ENCODE measurements at places on chromosomes 1 and 21.

DNA sequence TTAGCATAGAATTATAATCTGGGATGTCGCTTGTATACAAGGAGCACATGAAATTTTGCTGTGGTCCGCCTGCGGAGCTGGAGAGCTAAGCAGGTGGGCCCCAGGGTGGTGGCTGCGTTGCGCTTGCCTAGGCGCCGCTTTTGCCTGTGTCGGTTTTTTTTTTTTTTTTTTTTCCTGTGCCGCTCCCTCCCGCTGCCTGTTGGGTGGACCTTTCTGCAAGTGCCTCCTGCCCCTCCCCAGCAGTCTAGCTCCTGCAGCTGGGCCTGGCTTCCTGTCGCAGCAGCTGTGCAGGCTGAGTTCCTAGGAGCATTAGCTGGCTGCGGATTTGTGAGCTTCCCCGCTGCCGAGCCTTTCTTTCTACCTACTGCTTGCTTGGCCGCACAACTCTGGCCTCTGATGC lies 20.6 kb downstream of the PYHIN1 start:
- DNase-seq: no peak

- DNase-seq: no peak
Measured at GRCh38 chr1:167898578-167899222, 15.2 kb downstream of the ADCY10 start.

DNA sequence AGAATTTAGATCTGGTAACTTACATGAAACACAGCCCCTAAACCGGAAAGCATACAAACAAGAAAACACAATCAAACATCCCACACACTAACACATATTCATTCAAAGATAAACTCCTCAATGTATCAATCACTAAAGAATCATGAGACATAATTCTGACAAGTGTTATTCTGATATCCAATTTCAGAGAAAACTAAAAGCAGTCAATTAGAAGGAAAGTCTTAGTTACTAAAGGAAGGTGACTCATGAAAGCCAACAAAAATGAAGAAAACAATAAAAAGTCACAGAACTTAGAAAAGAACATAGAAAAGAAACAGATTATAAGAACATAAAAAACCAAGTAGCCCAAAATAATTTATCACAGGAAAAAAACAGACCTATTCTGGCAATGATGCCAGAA lies 57.2 kb downstream of the ZZZ3 start:
- no peak for DNase-seq

DNA sequence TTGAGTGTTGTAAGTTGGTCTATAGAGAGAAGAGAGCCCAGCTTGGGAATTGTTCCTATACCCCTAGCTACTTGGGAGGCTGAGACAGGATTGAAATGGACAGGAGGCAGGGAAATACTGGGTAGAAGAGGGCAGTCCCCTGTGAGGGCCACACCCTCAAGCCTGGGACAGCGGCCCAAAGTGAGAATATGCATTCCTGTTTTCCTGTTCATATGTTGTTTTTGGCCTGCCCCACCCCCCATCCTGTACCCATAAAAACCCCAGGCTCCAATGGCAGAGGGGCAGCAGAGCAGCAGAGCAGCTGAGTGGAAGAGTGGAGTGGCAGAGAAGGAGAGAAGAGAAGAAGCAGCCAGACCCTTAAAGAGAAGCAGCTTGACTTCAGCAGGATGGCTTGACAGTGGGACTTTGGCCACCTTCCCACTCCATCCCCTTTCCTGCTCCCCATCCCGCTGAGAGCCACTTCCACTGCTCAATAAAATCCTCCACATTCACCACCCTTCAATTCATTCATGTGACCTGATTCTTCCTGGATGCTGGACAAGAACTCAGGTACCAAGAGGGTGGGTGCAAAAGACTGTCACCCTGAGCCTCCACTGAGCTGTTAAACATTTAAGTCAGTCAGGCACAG lies 70.6 kb upstream of the PUM1 start:
- DNase-seq: no peak

DNA sequence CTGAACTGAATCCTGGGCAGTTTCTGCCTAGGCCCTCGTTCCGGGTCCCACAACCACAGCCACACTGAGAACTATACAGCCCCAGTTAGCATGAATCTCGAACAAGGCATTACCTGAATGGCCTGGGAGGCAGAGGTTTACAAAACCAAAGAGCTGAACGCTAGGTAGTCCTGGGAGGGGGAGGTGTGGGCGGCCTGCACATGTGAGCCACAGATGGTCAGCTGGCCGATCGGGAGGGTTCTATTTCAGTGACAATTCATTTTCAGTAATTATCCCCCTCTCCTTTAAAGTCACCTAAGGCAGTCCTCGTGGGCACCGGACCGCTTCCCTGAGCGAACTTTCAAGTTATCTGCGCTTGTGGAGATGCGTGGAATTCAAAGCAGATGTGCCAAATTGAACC lies 111.9 kb downstream of the GLIS1 start:
- DNase-seq: no peak

DNA sequence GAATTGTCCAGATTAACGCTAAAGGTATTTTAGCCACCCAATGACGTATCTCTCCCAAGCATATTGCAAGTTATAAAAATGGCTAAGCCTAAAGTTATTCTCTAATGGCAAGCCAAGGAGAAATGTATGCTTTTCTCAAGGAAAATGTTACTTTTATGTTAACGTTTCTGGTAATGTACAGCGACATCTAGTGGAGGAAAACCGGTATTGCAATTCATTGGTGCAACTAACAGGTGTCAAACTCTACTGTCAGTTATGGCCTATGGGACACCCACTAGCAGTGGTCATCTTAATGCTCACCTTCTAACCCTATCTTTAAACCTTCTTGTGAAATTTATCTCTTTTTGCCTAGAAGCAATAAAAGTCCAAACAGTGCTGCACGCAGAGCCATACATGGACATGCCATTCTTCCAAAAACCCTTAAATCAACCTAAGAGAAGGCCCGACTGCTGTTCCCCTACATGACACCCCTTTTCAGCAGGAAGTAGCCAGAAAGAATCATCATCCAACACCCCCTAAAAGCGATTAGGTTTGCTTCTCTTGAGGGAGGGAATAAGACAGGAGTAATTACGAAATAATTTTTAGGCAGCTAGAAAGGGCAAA lies 68.7 kb upstream of the LRIF1 start:
- DNase-seq: no peak

DNA sequence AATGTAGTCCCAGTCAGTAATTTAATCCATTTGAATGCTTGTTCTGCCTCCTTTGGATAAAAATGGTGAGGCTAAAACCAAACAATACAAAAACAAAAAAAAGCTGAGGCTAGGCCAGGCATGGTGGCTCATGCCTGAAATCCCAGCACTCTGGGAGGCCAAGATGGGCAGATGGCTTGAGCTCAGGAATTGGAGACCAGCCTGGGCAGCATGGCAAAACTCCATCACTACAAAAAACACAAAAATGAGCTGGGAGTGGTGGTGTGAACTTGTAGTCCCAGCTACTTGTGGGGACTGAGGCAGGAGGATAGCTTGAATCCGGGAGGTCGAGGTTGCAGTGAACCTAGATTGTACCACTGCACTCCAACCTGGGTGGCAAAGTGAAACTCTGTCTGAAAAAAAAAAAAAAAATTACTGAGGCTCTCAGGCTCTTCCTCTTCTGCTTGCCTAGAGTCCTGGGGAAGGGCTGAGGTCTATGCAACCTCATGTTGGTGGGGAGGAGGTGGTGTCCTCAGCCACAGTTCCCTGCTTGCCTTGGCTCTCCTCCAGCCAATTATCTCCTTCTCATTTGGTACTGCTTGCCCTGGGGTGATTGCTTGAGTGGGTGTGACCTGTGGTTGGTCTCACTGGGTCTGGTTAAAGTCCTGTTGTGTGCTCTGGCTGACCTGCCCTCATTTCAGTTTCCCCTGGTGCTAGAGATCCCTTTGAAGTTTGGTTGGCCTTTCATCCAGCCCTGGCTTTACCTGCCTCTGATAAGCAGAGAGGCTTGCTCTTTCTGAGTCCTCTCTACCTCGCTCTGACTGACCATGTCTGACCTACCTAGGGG lies 20.9 kb downstream of the S1PR1 start:
- no peak for DNase-seq

DNA sequence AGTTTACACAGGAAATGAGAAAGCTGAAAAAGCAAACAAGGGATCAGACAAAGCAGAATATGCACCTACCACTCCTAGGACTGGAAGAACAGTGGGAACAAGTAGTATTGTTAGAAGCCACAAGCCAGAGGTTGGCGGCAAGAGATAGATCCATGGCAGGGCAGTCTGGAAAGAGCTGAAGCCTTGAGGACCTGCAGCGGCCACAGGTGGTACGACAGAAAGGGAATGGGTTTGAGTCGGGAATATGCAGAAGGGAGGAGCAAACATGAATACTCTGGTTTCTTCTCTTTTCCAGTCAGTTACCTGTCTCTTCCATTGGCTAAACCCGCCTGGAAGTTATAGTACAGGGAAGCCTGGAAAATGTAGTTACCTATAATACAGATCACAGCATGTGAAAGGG lies 3.9 kb upstream of the PCNX2 start:
- no peak for DNase-seq
